Osteoblast (primary cell): ENCODE measurements at places on chromosomes 3 and 15. TPM values are rescaled to one million over a fixed set of nuclear protein-coding genes. Genes with fewer than 3 reads are reported as not detected.

DNA sequence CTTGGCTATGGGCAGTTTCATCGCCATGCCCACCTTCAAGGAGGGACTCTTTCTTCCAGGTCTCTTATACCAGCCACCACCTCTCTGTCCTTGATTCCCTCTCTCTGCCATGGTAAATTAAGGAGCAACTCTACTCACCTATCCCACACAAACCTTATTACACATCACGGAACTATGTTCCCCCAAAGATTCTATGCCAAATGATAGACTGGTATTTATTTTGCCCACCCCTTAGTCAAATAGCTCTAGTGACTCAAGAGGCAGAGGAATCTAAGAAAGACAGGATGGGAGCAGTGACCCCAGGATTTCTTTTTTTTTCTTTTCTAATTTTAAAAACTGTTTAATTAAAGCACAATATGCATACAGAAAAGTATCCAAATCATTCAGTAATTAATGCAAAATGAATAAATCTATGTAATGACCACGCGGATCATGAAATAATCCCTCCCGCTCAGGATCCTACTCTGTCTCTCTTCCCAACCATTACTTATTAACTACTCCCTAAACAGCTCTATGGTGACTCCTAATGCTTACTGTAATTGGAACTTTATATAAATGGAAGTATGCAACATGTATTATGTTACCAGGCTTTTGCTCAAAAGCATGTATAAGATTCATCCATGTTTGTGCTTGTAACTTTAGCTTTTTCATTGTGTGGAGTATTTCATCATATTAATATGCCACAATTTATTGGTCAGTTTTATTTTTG lies 410.8 kb upstream of the RASGRP1 start:
- no peak for DNase-seq
- H3K4me1 ChIP-seq = no peaks in the 10 kb centered on the region
- H3K36me3 ChIP-seq = no peaks in the 10 kb centered on the region
- no peaks in the 10 kb centered on the region for H3K27me3 ChIP-seq

DNA sequence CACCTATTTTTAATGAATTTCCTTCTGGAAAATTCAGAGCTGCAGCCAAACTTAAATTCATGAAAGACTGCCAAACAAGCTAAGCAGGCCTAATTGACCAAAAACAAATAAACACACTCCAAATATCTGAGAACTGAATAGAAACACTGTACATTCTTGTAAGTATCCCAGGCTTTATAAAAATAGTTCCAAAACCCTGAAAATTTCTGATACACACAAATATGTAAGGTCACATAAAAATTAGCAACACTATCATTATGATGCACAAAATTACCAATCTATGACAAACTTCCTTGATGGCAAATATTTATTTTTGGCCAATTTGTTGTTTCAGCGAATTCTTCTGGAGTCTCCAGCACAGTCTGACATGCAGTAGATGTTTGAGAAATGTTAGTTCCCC lies 117.9 kb upstream of the UBE2E2 start:
- no peak for DNase-seq
- H3K36me3 ChIP-seq = no peaks in the 10 kb centered on the region

CGNL1 gene
- total RNA-seq = 1.1 and 1.5 TPM in 2 replicates

PPP1R14D gene
- total RNA-seq = not detected in 2 replicates

DNA sequence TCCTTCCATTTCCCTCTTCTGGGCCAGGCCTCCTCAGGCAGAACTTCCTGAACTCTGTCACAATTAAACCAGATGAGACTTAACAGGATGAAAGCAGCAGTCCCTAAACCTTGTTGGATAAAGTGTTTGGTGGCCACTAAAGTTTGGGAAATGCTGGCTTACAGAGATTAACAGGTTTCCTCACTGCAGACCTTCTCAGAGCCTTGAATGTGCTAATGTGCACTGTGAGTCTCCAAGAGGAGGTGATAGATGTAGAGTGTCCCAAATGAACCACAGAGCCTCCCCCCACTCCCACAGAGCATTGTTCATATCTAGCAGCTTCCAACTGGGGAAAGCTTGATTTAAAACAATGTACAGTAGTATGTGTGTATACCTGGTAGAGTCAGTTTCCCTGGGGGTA lies 42.9 kb downstream of the HAPLN3 start:
- H3K4me1 ChIP-seq = no peaks in the 10 kb centered on the region
- no peaks in the 10 kb centered on the region for H3K36me3 ChIP-seq
- H3K27ac ChIP-seq = no peak overlapping the region
- no peak overlapping the region for H3K4me3 ChIP-seq
- DNase-seq = peak; percentile 25

CFAP20DC gene
- 2.2 and 4.7 TPM in 2 replicates for total RNA-seq

GRCh38 chr3:11093823-11094340 lies 60.4 kb upstream of the HRH1 start:
- H3K36me3 ChIP-seq = no peaks in the 10 kb centered on the region
- H3K4me1 ChIP-seq = peaks cover 17% of the 10 kb centered on the region
- H3K27me3 ChIP-seq = no peaks in the 10 kb centered on the region
- no peak overlapping the region for H3K4me3 ChIP-seq
- no peak overlapping the region for H3K27ac ChIP-seq

DNA sequence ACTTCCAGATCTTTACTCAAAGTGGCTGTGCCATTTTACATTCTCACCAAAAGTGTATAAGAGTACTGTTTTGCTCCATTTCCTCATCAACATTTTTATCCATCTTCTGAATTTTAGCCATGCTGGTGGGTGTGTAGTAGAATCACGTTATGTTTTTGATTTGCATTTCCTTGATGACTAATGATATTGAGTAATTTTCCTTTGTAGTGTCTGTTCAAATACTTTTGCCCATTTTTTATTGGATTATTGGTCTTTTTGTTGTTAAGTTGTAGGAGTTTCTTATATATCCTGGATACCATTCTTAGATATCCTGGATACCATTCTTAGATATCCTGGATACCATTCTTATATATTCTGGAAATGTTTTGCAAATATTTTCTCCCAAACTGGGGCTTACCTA lies 344.9 kb downstream of the LRRC3B start:
- no peaks in the 10 kb centered on the region for H3K4me1 ChIP-seq
- no peaks in the 10 kb centered on the region for H3K27me3 ChIP-seq
- H3K36me3 ChIP-seq = no peaks in the 10 kb centered on the region
- no peak overlapping the region for H3K4me3 ChIP-seq
- H3K27ac ChIP-seq = no peak overlapping the region

DNA sequence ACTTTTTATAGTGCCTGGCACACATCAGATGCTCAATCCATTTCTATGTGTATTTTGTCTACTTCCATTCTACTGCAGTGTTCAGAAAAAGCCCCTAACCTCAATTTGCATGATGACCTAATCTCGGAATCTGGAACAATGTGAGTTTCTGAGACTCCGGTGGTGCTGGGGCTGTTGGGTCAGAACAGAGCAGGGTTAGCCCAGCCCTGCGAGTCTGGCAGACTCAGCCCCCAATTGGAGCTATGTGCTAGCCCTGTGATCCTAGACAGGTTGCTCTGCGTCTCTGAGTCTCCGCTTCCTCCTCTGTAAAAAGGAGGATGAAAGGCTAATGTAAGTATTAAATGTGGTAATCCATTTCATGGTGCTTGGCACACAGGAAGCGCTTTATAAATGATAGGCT lies 95.0 kb upstream of the ICE2 start:
- peaks cover 7% of the 10 kb centered on the region for H3K4me1 ChIP-seq
- H3K36me3 ChIP-seq = no peaks in the 10 kb centered on the region
- H3K27ac ChIP-seq = no peak overlapping the region
- no peak for DNase-seq
- H3K4me3 ChIP-seq = no peak overlapping the region
- H3K27me3 ChIP-seq = no peaks in the 10 kb centered on the region

GRCh38 chr3:159850481-159850880 lies 138.2 kb upstream of the IL12A start:
- H3K27ac ChIP-seq = no peak overlapping the region
- no peaks in the 10 kb centered on the region for H3K27me3 ChIP-seq
- H3K4me3 ChIP-seq = no peak overlapping the region
- no peaks in the 10 kb centered on the region for H3K36me3 ChIP-seq
- no peak for DNase-seq

DNA sequence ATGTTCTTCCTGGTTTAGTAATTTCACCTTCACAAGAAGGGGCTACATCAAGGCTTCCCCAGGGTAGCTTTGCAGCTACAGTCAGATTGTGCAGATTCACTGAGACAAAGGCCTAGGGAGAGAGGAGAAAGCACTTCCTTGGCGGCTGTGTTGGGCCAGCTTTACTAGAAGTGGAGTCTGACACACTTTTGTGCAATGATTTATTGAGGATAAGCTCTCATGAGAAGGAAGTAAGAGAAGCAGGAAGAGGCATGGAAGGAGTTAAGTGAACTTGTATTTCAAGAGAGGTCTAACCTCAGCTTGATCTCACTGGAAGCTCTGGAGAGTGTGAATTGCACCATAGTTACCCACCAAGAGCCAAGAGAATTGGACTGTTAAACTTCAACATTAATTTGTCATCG lies 78.9 kb downstream of the TGFBR2 start:
- DNase-seq = no peak
- H3K36me3 ChIP-seq = peaks cover 32% of the 10 kb centered on the region
- H3K4me3 ChIP-seq = no peak overlapping the region
- H3K27ac ChIP-seq = no peak overlapping the region
- H3K27me3 ChIP-seq = no peaks in the 10 kb centered on the region
- peaks cover 47% of the 10 kb centered on the region for H3K4me1 ChIP-seq

SLC27A2 gene
- total RNA-seq = not detected in 2 replicates

- H3K27ac ChIP-seq = no peak overlapping the region
- no peak overlapping the region for H3K4me3 ChIP-seq
- DNase-seq = peak; percentile 15
- no peaks in the 10 kb centered on the region for H3K36me3 ChIP-seq
- no peaks in the 10 kb centered on the region for H3K27me3 ChIP-seq
These were observed 137.5 kb downstream of the XXYLT1 start for GRCh38 chr3:195133462-195133861.

DNA sequence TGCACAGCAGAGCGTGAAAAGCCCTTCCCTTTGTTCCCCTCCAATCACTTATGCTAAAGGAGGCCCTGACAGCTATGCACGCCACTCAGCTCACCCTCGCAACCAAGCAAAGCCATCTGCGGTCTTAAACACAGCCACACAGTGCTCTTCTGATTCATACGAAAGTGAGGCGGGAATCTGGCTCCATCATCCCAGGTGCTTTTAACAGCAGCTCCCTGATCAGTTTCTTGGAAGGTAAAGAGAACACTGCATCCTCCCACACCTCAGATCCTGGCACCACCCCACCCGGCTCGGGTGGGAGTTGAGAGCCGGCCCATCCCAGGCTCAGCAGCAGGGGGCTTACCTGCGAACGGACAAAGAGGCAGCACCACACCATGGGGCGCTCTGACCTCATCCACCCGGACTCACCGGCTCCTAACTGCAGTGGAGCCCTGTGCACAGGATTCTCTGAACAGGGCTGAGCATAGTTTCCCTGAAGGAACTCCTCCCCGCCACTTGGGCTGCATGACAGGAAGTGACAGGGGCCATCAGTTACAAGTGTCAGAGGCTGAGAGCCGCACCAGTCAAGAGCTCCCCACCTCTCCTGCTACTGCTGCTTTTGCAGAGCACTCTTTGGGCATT lies 114.3 kb upstream of the ARHGEF3 start:
- H3K4me3 ChIP-seq = no peak overlapping the region
- H3K4me1 ChIP-seq = no peaks in the 10 kb centered on the region
- DNase-seq = no peak
- no peaks in the 10 kb centered on the region for H3K36me3 ChIP-seq
- H3K27ac ChIP-seq = no peak overlapping the region
- H3K27me3 ChIP-seq = peaks cover 5% of the 10 kb centered on the region

DNA sequence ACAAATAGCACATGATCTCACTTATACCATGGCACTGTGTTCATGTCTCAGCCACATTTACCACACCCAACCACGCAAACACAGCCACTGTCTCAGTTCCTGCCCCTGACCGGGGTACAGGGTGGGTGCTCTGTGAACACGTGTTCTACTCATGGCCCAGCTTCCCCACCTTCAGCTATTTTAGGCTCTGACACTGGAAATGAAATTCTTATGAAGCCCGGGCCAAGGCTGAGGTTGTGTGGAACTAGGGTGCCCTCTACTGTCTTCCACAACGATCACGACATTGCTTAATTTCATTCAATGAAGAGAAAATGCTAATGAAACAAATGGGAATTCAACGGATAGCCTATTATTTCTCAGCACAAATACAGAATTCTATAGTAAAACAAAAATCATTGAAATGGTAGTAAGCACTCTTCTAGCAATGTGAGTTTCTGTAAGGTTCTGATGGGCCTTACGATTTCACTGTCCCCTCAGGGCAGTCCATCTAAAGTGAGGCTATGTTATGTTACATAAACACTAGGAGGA lies 2.1 kb upstream of the GABRA5 start:
- DNase-seq = peak; percentile 96
- peaks cover 14% of the 10 kb centered on the region for H3K27me3 ChIP-seq
- no peak overlapping the region for H3K4me3 ChIP-seq
- no peak overlapping the region for H3K27ac ChIP-seq

DNA sequence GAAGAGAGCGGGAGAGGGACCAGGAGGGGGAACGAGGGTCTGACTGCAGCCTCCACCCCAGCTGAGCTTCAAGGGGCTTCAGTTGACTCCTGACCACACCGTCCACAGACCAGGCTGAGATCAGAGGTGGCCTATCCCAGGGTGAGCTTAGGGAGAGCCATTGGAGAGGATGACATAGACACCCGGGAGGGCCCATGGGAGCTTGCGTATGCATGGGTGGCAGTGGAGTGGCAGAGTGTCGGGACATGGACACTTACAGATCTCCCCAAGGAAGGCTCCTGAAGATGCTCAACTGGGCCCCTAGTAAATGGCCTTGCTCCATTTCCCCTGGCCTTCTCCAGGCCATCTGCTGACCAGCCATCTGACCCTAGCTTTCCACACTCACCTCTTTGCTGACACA lies 12.6 kb upstream of the ALAS1 start:
- no peaks in the 10 kb centered on the region for H3K36me3 ChIP-seq
- H3K4me3 ChIP-seq = no peak overlapping the region
- H3K27me3 ChIP-seq = no peaks in the 10 kb centered on the region
- H3K4me1 ChIP-seq = peaks cover 10% of the 10 kb centered on the region

DNA sequence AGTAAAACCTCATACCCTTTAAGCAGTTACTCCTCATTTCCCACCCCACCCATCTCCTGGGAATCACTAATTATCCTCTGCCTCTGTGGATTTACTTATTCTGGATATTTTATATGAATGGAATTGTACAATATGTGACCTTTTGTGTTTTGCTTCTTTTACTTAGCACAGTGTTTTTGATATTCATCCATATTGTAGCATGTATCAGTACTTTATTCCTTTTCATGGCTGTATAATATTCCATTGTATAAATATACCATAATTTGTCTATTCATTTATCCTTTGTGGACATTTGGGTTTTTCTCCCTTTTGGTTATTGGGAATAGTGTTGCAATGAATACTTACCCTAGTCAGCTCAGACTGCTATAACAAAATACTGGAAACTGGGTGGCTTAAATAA lies 39.2 kb downstream of the SH3GL3 start:
- H3K4me3 ChIP-seq = no peak overlapping the region
- no peak for DNase-seq
- H3K4me1 ChIP-seq = no peaks in the 10 kb centered on the region

GRCh38 chr3:59404851-59405250 lies 355.0 kb upstream of the CFAP20DC start:
- no peak overlapping the region for H3K4me3 ChIP-seq
- no peak for DNase-seq
- H3K4me1 ChIP-seq = no peaks in the 10 kb centered on the region
- no peaks in the 10 kb centered on the region for H3K27me3 ChIP-seq
- H3K36me3 ChIP-seq = no peaks in the 10 kb centered on the region
- H3K27ac ChIP-seq = no peak overlapping the region

NR1I2 gene
- 0.36 TPM in 1 of 2 replicates, not detected in the other for total RNA-seq

PDZRN3 gene
- total RNA-seq = 18.3 and 26.4 TPM in 2 replicates

KIF9 gene
- 3.5 and 5.1 TPM in 2 replicates for total RNA-seq

GCSAM gene
- under 0.01 and 0.36 TPM in 2 replicates for total RNA-seq

NANOGP8 gene
- under 0.01 and 1.2 TPM in 2 replicates for total RNA-seq

GNAT1 gene
- total RNA-seq = not detected in 2 replicates
